ENCODE measurements at places on chromosomes 2 and 18.

GRCh38 chr2:235639885-235640284 lies 146.0 kb downstream of the AGAP1 start:
- DNase-seq, result no peak

GRCh38 chr2:113076954-113077669 lies 9.3 kb downstream of the IL1F10 start:
- DNase-seq, result no peak

DNA sequence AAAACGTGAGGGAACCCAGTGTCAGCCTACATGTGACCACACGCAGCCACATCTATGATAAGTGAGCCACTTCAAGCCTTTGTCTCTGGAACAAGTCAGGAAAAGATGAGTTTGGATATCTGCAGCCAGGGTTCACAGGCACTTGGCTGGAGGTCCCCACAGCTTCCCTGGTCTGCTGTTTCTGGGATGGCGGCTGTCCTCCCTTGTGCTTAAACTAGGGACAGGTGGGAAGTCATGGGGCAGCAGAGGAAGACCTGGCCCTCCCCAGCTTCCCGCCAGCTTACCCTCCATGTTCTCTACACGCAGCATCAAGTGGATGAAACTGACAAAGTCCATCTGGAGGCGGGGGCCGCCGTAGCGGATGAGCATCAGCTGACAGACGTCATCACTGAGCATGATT lies 38.5 kb upstream of the GALNT14 start:
- DNase-seq, result no peak

- DNase-seq, result no peak
These were observed 299.9 kb upstream of the SALL3 start for GRCh38 chr18:78679613-78680260.

GRCh38 chr2:129118296-129118695 lies 799.6 kb upstream of the HS6ST1 start:
- no peak for DNase-seq

DNA sequence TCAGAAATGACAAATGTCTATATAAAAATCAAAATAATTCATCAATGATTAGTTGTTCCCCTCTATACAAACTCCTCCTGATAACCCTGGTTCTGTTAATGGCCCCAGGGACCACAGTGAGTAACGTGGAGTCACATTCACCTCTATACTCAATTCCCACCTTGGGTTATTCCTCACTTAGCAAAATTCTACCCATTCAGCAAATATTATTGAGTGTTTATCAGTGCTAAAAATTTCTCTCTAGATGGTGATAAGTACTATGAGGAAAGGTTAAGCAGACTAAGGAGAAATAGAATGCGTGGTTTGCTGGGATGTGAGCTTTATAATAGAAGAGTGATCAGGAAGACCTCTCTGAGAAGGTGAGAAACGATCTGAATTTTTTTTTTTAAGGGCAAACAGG lies 1124.5 kb downstream of the BCL11A start:
- no peak for DNase-seq

GRCh38 chr18:24270937-24271380 lies 126.7 kb downstream of the OSBPL1A start:
- DNase-seq, result peak; percentile 44

Measured in fibroblast of pulmonary artery (primary cell).